ENCODE measurements at places on chromosomes 6 and 20.
A peak's percentile ranks its signal among the peaks of the same experiment; 100 is the strongest.

GRCh38 chr6:118709859-118710350 lies 58.5 kb upstream of the CEP85L start:
- DNase-seq, result peak; percentile 48

GRCh38 chr20:2800521-2801285 lies at the start of gene CPXM1:
CPXM1 (minus strand) TSS chr20:2800627; CDS start chr20:2800572, 55 bp downstream.
- DNase-seq, result no peak

DNA sequence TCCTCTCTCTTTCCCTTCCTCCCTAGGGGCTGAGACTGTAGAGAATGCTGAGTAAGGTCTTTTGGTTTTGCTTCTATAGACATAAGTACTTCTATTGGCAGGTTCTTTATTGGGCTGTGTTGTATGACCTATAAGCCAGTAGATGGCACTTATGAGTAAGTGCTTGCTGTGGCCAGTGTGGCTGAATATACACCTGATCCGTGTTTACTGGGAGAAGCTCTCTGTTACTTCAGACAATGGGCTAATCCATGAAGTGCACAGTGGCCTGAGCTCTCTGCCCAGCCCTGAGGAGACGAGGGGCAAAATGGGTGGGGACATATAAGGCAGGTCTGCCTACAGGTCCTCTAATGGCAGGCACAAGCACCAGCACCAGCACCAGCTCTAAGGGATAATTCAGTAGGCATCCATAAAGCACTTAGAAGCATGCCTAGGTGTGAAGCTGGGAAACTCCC lies 610.3 kb downstream of the RNF144B start:
- DNase-seq, result no peak

GRCh38 chr6:168666170-168666569 lies 225.2 kb downstream of the SMOC2 start:
- DNase-seq, result no peak

DNA sequence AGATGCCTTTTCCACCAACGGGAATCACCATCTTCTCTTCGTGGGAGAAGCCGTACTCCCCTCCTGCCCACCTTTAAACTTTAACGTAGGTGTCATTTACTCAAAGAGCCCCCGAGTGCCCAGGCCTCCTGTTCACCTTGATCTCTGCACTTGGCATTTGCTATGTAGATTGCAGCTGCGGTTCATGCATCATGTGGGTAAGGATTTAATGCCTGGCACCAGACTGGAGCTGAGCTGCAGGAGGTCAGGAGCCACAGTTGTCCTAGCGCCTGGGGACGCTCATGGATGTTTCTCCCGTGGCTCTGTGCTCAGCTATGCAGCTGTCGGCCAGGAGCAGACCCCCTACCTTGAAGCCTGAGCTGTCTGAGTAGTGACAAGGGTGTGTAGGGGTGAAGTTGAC lies 133.7 kb downstream of the CDH4 start:
- DNase-seq, result no peak

DNA sequence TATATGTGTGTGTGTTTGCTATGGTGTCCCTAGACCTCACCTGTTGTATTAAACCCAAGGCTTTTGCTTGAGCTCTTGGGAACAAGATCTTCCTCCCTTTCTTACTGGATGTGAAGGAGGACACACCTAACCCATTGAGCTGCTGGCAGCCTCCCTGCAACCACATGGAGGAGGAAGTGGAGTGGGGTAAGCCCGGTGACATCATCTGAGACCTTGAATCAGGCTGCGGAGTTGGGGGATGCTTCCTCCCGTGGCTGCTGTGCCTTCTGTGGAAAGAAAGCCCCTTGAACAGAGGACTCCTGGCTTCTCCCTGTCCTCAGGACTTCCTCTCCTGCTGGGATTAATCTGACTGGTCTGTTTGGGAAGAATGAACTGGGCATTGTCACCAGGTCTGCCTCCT lies 3.3 kb downstream of the CST11 start:
- no peak for DNase-seq

DNA sequence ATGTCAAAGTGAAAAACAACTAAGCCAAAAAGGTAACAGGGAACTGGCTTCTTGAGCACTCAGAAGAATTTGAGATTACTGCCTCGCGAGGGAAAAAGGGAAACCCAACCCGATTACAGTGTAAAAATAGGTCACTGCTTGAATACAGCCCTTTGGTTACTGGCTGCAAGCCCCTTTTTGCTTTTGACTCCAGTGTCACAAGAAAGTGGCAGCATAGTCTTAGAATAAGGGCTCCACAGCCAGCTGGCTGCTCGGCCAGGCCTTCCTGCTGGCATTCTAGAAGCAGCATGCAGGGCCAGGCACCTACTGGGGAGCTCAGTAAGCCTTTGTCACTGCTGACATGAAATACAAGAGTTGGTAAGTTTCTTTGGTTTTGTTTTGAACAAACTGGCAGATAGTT lies 83.0 kb downstream of the ZHX3 start:
- DNase-seq, result no peak

DNA sequence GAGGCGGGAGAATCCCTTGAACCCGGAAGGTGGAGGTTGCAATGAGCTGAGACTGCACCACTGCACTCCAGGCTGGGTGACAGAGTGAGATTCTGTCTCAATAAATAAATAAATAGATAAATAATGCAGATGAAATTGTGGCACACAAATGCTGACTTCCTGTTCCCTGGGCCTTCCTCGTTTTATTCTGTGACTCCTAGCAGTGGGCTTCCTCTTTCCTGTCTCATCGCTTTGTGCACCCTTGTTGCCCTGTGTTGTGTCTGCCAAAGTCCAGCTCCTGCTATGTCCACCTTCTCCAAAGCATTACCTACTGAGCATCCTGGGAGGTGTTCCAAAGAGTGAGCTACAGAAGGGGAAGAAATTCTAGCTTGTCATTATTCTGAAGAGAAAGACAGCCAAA lies 100.2 kb upstream of the TIAM2 start:
- DNase-seq, result no peak

- DNase-seq, result no peak
Measured at GRCh38 chr6:40992746-40993145, 46.3 kb downstream of the UNC5CL start.
